Spinal cord (tissue), 10 donors: ENCODE measurements at places on chromosomes 11 and 22. TPM values are rescaled to one million over a fixed set of nuclear protein-coding genes. Genes with fewer than 3 reads are reported as not detected.

DCPS gene
- polyA plus RNA-seq, result 13.4 TPM

OR5A1 gene
- 0.08 TPM for polyA plus RNA-seq

PGR gene
- 0.47 TPM for polyA plus RNA-seq

CD3E gene
- polyA plus RNA-seq, result not detected

KCTD14 gene
- 3.2 TPM for polyA plus RNA-seq

ZNF214 gene
- 5.8 TPM for polyA plus RNA-seq

BTG4 gene
- not detected for polyA plus RNA-seq

OSM gene
- 0.62 TPM for polyA plus RNA-seq

ANKK1 gene
- 0.27 TPM for polyA plus RNA-seq

SCUBE2 gene
- 23.9 TPM for polyA plus RNA-seq

MS4A1 gene
- not detected for polyA plus RNA-seq

SSTR3 gene
- polyA plus RNA-seq, result 2.3 TPM

RASSF7 gene
- 36.8 TPM for polyA plus RNA-seq

OR52A5 gene
- not detected for polyA plus RNA-seq

FOXR1 gene
- 0.68 TPM for polyA plus RNA-seq

MPPED1 gene
- polyA plus RNA-seq, result 23.3 TPM

SMTNL1 gene
- polyA plus RNA-seq, result 1.6 TPM

TTLL8 gene
- polyA plus RNA-seq, result not detected

MUC2 gene
- not detected for polyA plus RNA-seq

GSTT2B gene
- 10.2 TPM for polyA plus RNA-seq

CASP5 gene
- polyA plus RNA-seq, result not detected

WEE1 gene
- 34.7 TPM for polyA plus RNA-seq

KRTAP5-9 gene
- polyA plus RNA-seq, result 0.71 TPM

SLC22A25 gene
- polyA plus RNA-seq, result not detected

MISFA gene
- 7.8 TPM for polyA plus RNA-seq

OMP gene
- polyA plus RNA-seq, result 0.56 TPM
